ENCODE measurements at places on chromosomes 16 and 17. TPM values are rescaled to one million over a fixed set of nuclear protein-coding genes. Genes with fewer than 3 reads are reported as not detected.

SCGB1C2 gene
- total RNA-seq = not detected

CCDC92B gene
- not detected for total RNA-seq

DNA sequence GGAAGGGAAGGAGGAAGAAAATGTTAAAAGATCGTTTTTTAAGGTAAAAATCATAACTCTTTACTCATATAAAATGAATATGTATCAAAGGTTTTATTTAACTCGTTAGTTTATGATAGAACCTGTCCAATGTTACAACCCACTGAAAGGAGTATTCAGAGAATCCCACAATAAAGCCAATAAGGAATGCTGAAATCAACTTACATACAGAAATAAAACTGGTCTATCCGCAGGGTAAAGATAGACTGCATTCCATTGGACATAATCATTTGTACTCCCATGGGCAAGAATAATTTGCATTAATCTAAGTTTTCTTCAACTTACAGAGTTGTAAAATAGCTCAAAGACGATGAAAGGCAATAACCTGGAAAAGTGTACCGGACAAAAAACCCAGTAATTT lies 17.9 kb upstream of the BEAN1 start:
- H3K4me1 ChIP-seq = peaks cover 28% of the 10 kb centered on the region
- DNase-seq = no peak
- no peaks in the 10 kb centered on the region for H3K27me3 ChIP-seq
- H3K36me3 ChIP-seq = no peaks in the 10 kb centered on the region

GRCh38 chr16:5031601-5032000 lies 2.1 kb downstream of the NAGPA start:
- no peaks in the 10 kb centered on the region for H3K36me3 ChIP-seq
- peaks cover 21% of the 10 kb centered on the region for H3K4me1 ChIP-seq
- no peak overlapping the region for H3K4me3 ChIP-seq
- H3K27ac ChIP-seq = no peak overlapping the region

GRCh38 chr17:13107676-13108235 lies 89.9 kb upstream of the ELAC2 start:
- no peaks in the 10 kb centered on the region for H3K36me3 ChIP-seq
- H3K4me3 ChIP-seq = no peak overlapping the region
- no peaks in the 10 kb centered on the region for H3K4me1 ChIP-seq
- no peak for DNase-seq
- no peaks in the 10 kb centered on the region for H3K27me3 ChIP-seq

DNA sequence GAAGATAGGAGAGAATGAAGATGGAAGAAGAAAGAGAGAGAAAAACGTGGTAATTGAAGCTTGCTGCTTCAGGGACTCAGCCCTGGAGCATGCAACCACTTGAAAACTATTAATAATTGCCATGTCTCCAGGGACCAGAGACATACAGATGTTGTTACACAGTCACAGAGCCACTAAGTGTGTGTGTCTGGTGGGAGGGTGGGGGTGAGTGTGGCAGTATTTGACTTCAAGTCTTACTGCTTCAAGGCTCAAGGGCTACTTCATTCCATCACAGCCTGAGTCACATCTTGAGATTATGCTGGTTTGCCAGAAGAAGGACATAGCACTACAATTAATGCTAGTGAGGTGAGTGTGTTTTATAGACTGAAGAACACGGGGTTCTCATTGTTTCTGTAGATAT lies 202.2 kb downstream of the CDH8 start:
- no peaks in the 10 kb centered on the region for H3K4me1 ChIP-seq
- H3K4me3 ChIP-seq = no peak overlapping the region
- H3K27ac ChIP-seq = no peak overlapping the region
- no peak for DNase-seq

- H3K27me3 ChIP-seq = no peaks in the 10 kb centered on the region
- no peaks in the 10 kb centered on the region for H3K36me3 ChIP-seq
- no peak for DNase-seq
- H3K4me3 ChIP-seq = no peak overlapping the region
- H3K4me1 ChIP-seq = peaks cover 5% of the 10 kb centered on the region
- no peak overlapping the region for H3K27ac ChIP-seq
Measured at GRCh38 chr16:7408700-7409365, 76.2 kb downstream of the RBFOX1 start.

All from right atrium auricular region (tissue), 2 donors.